ENCODE measurements at places on chromosomes 16 and 17. TPM values are rescaled to one million over a fixed set of nuclear protein-coding genes. Genes with fewer than 3 reads are reported as not detected.
A peak's percentile ranks its signal among the peaks of the same experiment; 100 is the strongest.

DNA sequence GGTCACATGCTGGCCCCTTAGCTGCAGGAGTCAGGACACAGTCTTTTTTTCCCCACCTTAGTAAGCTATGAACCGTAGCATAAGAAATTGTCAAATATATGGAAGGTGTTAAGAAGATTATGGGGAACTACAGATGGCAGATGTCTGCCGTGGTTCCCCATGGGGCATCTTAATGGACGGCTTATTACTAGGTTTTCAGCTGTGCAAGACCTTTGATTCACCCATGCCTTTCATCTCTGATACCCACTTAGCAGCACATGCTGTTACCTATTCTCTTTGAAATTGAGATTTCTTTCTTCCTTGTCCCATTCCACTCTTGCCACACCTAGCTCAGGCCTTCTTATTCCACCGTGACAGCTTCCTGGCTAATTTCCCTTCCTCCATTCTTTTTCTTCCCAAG is 70.7 kb downstream of the RPTOR start:
- DNase-seq, result no peak

DNA sequence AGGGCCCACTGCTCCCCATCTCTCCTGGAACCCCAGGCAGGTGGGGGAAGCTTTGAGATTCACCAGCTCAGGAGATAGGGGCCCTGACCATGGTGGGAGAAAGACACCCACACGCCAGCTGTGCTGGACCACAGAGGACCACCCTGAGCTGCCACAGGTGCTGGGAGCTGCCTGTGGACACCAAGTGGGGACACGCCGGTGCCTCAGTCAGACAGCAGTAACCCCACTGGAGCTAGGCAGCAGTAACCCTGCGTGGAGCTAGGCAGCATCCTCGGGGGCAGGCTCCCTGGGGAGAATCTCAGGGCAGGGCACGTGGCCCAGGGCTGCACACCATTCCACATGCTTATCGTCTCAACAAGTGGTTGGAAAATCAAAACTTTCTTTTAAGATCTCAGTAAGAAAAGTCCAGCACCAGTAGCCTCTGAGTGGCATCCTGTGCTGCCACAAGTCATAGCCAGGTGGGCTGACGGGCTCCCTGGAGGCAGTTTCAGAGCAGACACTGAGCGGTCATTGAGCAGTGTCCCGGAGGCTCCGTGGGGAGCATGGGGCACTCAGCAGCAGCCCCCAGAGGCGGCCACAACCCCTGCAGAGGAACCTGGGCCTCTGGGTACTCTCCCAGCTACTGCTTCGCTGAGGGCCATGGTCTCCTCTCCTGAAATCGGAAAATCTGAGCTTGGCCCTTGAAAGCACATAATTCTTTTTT is 8.0 kb upstream of the HEXD start:
- DNase-seq, result no peak

DNA sequence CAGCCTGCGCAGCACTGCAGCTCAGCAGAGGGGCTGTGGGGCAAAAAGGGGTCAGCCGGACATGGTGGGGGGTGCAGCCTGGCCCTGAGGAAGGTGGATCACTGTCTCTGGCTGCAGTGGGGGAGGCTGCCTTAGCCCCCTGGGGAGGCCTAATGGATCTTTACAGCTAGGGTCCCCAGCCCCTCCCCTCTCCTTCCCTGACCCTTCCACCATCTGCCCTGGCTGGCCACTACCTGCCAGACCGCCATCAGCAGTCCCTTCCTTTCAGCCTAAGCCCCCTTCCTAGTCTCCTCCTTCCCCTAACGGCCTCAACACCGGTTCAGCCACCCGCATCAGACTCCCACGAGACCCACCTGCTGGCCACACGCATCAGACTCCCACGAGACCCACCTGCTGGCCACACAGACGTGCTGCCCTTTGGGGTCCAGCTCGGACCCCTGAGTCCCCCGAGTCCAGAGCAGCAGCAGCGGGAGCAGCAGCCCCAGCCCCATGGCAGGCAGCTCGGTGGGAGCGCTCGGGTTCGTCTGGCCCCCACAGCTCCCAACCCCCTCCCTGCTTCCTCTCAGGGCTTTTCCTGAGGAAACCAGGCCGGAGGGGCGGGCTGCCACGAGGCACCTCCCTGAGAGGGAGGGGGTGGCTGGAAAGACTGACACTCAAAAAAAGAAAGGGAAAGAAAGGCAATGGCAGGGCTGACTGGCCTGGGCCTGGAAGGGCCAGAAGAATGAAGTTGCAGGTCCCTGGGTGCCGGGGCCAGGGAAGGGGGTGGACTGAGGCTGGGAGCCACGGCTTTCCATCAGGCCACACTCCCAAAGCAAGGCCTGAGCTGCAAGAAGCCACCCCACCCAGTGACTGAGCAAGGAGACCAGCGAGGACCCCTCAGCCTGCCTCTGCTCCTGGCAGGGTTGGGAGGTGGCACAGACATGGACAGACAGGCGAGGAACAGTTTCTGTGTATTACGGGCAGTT is at the start of gene SCARF1:
Gene SCARF1, minus strand, starts transcription at position 526 of the 965 bp plus-strand sequence. Its CDS starts 35 bp downstream, at position 491.
- DNase-seq, result no peak

DNA sequence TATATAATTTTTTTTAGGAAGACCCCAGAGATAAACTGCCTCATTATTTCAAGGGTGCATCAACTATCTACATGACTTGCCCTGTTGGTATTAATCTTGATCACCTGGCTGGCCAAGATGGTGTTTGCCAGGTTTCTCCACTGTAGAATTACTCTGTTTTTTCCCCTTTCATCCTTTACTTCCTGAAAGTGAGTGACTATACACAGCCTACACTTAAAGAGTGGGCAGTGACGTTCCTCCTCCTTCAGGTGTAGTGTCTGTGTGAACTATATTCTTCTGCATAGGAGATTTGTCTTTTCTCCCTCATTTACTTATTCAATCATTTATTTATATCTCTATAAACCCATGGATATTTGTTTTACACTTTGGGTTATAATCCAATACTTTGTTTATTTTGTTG is 246.7 kb downstream of the IRF8 start:
- DNase-seq, result no peak

DNA sequence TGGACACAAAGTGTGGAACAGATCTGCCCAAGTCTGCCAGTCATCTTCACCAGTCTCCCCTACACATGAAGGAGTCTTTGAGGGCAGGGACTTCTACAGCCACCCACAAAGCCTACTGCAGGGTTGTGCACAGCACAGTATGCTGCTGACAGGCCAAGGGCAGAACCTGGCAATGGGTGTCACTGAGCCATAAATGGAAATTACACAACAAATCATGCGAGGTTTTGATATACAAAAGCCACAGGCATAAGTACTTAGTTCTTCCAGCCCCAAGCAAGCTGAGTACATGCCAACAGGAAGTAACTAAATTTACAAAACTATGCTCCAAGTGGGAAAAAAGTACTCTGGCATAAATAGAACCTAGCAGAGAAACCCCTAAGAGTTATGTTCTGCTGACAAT is 7.8 kb upstream of the PSMC3IP start:
- DNase-seq, result no peak

DNA sequence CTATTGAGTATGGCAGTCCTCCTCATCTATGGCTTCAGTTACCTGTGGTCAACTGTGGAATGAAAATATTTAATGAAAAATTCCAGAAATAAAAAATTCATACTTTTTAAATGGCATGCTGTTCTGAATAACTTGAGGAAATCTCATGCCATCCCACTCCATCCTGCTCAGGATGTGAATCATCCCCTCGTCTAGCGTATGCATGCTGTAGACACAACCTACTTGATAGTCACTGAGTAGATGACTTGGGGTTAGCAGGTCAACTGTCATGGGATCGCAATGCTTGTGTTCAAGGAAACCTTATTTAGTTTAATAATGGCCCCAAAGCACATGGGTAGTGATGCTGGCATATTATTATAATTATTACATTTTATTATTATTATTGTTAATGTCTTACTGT is 4.8 kb upstream of the VAC14 start:
- no peak for DNase-seq

DNA sequence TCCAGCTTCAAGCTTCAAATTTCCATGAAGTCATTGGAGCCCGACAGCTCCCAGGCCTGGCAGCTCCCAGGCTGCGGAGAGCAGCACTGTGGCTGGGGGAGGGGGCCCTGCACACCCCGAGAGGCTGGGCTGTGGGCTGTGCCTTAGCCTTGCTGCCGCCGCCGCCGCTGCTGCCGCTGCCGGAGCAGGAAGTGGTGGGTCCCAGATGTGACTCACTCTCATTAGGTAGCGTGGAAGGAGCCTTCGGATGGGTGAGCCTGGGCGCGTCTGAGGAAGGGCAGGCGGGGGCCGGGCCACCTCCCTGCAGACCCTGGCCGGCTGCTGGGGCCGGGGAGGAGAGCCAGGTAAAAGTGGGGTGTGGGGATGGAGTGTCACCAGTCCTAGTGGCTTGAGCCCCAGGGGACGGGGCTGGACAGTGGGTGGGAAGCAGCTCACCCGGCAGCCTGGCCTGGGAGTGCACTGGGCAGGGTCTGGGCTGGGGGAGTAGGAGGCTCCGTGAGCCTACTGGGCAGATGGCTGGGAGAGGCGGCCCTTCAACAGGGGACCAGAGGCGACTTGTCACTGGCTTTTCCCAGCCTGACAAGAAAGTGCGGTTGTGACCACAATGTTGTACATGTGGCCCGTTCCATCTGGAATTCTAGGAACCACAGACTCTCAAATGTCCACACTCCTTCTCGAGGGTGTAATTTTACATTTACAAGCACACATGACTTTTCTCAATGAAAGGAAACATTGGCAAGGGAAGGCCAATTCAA is at the start of gene ADCY7:
Gene ADCY7, plus strand, starts transcription at position 215 of the 755 bp plus-strand sequence. CDS start 21,629 bp downstream, outside the sequence.
- peak; percentile 41 for DNase-seq

- DNase-seq, result no peak
Measured at GRCh38 chr16:68898026-68898425, 54.7 kb downstream of the TANGO6 start.

- no peak for DNase-seq
Measured at GRCh38 chr17:76671912-76672262, 28.3 kb upstream of the ST6GALNAC1 start.

HS3ST2 gene
- total RNA-seq, result not detected

PAQR4 gene
- total RNA-seq, result 15.4 TPM

EVI2A gene
- total RNA-seq, result not detected

KRTAP9-8 gene
- total RNA-seq, result not detected

MRPS34 gene
- 48.4 TPM for total RNA-seq

ZNF624 gene
- total RNA-seq, result 8.4 TPM

KRTAP3-2 gene
- total RNA-seq, result not detected

MILR1 gene
- total RNA-seq, result not detected
